ENCODE measurements at places on chromosomes 4 and X.
A peak's percentile ranks its signal among the peaks of the same experiment; 100 is the strongest.

DNA sequence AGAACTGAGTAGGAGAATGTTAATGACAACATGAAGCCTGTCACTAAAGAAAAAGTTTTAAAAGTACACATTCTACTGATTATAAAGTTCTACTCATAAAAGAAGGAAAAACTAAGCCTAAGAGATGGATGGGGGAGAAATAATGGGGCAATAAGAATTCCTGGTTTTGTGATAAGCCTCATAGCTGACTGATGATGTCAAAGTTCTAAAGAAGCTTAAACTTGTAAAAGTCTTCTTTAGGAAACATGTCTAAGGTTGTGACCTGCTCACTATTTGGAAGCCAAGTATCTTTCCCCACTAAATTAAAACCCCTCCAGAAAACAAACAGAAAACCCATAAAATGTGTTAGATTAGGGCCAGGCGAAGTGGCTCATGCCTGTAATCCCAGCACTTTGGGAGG is 232.9 kb upstream of the GIMD1 start:
- no peak for DNase-seq

DNA sequence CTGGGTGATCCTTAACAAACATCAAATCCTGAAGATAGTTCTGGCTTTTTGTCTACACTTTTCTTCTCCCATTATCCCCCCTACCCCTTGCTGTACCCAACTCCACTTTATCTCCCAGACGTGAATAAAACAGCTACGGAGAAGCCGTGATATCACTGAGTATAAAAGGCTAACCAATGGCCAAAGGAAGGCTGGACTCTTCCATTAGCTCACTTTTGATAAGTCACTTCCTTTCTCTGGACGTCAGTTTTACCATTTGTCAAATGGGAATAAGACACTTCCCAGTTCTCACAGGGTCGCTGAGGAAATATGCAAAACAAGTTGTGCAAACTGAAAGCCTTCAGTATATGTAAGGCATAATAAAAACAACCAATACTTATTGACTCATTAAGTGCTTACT is 38.6 kb upstream of the EDA2R start:
- DNase-seq, result no peak

- DNase-seq, result no peak
These were observed 154.9 kb downstream of the NPFFR2 start for GRCh38 chr4:72186714-72187113.

DNA sequence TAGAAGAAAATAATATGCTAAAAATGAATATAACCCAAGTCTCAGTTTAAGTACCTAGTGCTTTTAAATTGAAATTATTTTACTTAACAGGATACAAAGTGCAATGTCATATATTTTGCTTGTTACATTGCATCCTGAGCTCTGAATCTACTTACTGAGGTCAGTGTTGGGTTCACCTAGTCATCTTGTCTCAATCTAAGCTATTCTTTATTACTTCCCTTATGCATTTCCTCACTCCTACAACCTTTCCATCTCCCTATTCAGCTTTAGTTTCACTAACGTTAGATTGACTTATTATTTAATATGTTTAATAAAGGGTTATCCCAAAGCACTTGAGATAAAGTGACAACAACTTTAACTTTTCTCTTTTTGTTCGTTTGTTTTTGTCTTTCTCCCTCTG is 483.7 kb downstream of the FSTL5 start:
- DNase-seq, result no peak

DNA sequence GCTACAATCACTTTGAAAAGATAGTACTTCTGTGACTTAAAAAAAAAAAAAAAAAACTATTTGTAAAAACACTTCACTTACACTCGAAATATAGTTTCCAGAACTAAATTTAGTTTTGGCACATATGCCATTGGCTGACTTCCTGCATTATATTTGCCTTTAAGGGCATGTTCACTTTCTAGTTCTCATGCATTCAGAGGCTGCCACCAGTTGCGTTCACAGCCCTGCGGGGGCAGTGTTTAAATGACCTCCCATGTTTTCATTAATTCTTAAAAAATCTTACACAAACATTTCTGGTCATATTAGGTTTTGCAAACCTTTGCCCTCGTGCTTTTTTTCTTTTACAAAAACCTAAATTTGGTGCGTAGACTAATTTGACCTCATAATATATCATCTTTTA is 12.4 kb upstream of the ARHGAP6 start:
- no peak for DNase-seq

DNA sequence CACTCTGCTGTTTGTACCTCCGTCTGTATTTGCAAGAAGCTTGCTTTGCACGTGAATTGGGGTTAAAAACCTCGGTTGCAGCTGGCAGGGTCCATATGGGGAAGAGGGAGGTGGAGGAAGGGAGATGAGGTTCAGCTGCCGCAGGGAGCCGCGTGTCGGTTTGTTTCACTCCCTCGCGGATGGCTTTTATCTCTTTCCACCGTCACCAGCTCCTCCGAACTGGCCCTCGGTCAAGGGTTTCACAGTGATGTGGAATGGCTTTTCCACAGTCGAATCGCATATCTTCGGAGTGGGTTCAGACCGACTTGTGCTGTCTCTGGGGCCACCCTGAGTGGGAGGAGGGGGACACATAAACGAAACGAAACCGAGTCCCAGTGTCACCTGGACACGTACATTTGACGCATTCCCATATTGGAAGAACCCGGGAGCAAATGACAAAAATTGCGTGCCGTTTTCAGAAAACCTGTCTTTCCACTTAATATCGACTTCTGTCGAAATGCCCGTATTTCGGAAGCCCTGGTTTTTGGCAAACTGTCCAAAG is 929 bp downstream of the ZBTB33 start:
- DNase-seq, result no peak

- DNase-seq, result no peak
These were observed 979 bp downstream of the EFNB1 start for GRCh38 chrX:68829582-68830418.

- no peak for DNase-seq
These were observed 702.4 kb upstream of the EPHA5 start for GRCh38 chr4:66372706-66373105.

- no peak for DNase-seq
These were observed 49.4 kb downstream of the LPAR4 start for GRCh38 chrX:78796916-78797315.

GRCh38 chr4:168118116-168118655 is 25.8 kb downstream of the ANXA10 start:
- DNase-seq, result no peak

- no peak for DNase-seq
These were observed 115.1 kb upstream of the PNPLA4 start for GRCh38 chrX:8042304-8042703.

GRCh38 chr4:159016593-159017024 is 86.3 kb upstream of the RAPGEF2 start:
- DNase-seq, result no peak

DNA sequence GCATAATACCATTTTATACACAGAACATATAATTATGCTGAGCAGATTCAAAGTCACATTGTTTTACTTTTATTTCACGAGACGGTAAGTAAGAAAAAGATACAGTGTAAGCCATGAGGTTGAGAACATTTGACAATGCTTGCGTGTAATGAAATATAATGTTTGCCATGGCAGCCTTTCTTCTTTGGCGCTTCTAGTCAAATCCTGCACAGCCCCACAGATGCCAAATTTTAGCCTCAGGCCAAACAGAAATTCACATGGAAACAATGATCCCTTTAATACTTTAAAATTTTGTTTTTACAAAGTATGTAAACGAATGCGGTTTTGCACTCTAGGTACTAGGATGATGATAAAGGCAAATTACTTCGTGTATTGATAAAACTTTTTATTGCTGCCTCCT is 502.7 kb upstream of the SMIM31 start:
- no peak for DNase-seq

- no peak for DNase-seq
These were observed 495.9 kb upstream of the FAM241A start for GRCh38 chr4:111649308-111649707.

DNA sequence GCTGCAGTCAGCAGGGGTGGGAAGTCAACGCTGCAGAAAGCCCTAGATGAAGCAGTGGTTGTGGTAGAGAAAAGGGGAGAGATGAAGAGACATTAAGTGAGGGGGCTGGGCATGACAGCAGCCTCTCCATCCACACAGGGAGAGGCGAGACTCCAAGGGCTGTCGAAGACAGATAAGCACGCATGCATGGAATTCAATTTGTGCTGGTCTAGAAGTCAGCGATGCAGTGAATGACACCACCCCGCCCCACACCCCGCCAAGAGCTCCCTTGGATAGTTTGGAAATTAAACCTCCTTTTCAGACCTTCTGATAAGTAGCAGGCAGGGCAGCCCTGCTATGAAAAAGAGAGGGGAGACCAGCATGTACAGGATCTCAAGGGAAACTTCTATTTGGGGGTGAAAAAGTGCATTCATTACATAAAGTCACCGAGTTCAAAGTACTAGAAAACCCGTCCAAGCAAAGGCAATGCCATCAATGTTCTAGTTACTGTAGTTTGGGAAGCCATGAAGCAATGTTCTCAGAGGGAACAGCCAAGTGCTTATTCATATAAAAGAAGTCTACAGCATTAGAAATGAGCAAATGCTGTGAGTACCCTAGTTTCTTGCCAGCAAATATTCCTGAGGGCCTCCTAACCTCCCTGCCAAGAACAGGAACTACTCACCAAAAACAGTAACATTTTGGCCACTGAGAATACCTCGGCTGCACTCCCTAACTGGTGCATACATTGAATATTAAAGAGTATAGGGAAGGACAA is 152.3 kb upstream of the ANXA10 start:
- DNase-seq, result no peak

DNA sequence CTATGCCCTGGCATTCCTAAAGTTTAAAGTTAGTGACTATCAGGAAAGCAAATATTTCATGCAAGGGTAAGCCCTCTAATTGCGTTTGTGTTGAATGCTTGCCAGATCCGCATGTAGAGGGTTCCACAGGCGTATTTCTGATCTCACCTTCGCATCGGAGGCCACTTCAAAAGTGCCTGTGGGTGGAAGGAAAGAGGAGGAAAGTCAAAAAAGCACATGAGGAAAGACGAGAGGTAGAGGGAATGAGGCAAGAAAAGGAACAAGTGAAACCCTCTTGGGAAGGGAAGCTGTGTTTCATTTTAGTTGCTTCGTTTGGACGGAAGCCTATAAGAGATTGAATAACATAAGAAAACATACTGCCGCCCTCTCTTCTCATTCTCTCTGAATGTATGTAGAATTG is 628.8 kb downstream of the SPRY1 start:
- DNase-seq, result no peak

DNA sequence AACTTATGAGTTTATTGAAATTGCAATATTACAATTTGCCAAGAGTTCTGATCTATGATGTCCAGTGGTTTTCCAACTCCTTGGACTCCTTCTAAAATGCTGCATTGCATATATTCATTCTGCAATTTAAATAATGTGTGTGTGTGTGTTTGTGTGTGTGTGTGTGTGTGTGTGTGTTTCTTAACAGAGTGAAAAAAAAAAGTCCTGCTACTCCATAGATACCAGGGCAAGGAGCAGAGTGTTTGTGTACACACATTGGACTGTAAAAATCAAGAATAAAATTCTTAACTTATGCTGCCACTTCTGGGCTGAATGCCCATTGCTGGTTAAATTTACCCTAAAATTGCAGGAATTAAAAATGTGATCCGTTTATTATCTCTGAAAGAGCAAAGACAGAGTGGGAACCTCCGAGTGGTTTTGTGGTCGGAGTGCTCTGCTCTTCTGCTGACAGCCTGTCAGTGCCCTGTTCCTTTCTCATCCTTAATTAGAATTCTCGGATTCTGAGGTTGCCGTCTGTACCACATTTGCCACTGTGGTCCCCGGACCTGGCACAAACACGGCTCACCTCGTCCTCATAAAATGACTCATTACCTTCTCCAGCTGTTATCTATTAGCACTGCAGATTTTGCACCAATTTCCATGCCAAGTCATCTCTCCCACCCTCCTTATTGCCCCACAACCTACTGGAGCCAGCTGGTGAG is 355.5 kb downstream of the KCNIP4 start:
- peak; percentile 38 for DNase-seq

DNA sequence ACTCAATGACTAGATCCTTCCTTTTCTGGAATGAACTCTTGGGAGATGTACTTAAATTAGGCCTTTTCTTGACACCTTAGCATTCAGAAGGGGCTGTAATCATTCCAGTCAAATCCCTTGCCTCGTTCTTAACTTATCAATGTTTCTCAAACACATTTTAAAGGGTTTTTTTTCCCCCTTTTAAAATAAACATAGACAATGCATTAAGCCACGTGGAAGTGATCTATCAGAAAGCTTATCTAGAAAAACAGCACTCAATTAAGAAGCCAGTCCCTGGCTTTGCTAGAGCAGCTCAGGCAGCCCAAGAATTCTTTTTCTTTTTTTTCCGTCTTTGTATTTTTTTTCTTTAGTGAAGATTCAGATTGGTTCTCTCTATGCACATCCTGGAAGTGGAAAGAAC is 118.2 kb downstream of the PCDH7 start:
- no peak for DNase-seq

DNA sequence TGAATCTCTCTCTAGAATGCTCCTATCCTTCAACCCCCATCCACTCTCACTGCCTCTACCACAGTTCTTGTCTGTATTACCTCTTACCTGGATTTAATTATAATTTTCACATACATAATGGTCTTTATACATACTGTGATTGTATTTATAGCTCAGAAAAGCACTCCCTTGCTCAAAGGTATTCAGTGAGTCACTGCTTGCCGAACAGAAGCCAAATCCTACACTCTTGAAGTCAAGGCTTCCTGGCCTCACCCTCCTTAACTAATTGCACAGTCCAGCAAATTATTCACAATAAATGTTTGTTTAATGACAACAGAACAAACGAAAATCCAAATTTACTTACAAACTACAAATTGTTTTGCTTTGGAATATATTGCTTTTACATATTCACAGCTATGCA is 159.5 kb downstream of the KLHL13 start:
- DNase-seq, result no peak

DNA sequence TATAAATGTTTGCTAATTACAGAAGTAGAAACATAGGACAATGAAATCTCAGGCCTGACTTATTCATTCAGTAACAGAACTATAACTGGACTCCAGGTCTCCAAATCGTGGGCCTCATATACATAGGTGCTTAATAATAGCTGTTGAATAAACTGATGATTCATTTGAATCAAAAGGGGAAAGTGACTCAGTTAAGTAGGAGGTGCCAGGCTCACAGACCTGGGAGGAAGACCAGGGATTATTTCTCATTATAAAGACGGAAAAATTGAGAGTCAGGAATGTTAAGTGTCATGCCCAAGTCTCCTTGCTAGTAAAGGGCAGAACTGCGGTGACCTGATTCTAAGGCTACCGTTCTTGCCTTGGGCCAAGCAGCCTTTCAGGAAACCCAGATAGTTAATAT is 131.5 kb downstream of the HS3ST1 start:
- DNase-seq, result no peak

- no peak for DNase-seq
These were observed 82.1 kb upstream of the GPC4 start for GRCh38 chrX:133497356-133497755.

DNA sequence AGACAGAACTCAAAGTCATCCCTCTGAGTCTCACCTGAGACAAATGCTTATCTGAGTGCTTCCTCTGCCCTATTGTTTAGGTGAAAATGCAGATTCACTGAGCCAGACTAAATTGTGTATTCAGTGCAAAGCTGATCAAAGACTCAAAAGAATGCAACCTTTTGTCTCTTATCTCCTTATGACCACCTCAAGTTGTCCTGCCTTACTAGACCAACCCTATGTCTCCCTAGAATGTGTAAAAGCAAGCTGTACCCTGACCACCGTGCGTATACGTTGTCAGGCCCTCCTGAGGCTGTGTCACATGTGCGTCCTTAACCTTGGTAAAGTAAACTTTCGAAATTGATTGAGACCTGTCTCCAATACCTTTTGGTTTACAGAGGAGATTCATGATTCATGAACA is 63.6 kb upstream of the SH3RF1 start:
- DNase-seq, result no peak

- DNase-seq, result no peak
These were observed 5.7 kb downstream of the MSX1 start for GRCh38 chr4:4864940-4865704.

Measured in HS-5 (cell line).